NCI-H187 (cell line): ENCODE measurements at places on chromosomes 2 and 18.

DNA sequence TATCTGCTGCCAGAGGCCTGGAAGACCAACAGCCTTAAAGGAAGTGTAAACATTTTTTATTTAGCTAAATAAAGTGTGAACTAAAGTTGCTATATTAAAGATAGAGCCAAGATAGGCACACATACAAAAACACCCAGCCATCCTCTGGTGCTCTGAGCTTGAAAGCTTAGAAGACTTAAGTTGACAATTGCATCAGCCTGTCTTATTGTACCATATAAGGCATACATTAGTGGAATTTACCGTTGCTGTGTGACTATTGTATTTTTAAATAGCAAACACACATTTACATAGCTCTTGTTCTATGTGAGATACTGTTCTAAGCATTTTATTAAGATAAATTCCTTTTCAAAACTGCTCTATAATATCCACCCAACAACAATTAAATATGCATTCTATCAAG is 736.6 kb upstream of the ZEB2 start:
- DNase-seq: no peak

DNA sequence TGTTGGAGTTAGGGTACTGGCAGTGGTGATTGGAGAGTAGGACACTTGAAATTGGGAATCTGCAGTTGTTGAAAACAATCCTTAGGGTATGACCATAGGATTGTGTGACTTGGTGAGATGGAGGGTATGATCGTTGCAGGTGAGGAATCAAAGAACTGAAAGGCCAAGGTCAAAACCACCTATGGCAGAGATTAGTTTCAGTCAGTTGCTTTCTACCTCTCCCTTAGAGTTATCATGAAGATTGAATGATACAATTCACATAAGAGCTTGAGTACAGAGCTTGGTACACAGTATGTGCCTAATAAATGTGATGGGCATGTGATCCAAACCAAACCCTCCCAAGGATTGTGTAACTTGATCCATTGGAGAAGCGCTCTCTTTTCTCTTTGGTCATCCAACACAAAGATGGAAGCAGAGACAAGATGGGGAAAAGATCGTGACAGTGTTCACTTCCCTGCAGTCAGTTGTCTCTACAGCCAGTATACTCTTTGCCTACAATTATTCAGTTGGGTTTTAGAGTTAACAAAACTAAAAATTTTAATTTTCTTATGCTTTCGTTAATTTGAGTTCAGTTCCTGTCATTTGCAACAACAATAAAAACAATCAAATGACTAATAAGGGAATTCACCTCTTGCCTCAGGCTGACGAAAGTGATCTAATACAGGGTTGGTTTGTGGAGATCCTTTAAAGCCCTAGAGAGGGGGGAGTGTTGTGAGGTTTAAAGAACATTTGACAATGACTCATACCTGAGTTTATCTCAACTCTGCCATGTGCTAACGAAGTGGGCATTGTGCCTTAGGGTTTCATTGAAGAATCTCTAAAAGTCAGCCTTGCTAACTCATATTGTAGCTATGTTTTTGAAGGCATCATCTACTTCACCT is 14.8 kb upstream of the SMAD2 start:
- no peak for DNase-seq

DNA sequence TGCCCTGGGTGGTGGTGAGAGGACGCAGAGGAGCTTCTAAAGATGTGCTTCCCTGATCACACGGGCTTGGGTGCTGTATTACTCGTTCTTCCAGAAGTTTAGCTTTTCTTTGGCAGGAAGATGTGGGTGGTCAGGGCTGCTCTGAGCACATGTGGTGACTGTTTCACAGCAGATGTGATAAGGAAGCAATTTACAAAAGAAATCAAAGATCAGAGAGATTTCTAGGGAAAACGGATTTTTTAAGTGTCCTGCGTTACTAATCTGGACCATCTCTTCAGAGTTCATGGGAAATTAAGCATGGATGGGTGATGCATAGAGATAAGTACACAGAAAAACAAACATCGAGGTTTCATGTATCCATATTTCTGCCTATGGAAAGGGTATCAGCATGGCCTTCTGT is 99.4 kb downstream of the WDSUB1 start:
- DNase-seq: no peak

- DNase-seq: no peak
Measured at GRCh38 chr2:204971206-204971907, 426.1 kb downstream of the PARD3B start.

DNA sequence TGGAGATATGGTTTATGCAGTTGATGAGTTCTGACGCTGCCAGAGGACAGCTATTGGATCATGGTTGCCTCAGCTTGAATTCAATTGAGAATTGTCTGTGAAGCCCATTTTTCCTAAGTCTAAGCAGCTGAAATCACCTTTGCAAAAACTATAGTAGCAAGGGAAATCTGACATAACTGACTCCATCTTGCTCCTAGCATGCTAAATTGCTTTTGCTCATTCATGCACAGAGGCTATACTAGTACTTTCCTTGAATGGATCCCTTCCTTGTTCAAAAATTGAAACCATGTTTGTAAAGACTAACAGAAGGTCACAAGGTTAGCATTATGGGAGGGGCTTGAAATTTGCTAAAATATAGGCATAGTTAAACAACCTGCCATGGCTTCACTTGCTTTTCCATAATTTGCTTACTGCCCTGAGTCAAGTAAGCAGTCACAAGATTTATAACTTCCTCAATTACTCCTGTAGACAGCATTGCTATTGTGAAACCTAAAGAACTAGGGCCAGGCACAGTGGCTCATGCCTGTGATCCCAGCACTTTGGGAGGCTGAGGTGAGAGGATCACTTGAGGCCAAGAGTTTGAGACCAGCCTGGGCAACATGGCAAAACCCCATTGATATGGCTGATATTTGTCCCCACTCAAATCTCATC is 41.2 kb downstream of the CHRNA1 start:
- DNase-seq: no peak

- no peak for DNase-seq
Measured at GRCh38 chr2:165601928-165602521, 132.5 kb downstream of the CSRNP3 start.

DNA sequence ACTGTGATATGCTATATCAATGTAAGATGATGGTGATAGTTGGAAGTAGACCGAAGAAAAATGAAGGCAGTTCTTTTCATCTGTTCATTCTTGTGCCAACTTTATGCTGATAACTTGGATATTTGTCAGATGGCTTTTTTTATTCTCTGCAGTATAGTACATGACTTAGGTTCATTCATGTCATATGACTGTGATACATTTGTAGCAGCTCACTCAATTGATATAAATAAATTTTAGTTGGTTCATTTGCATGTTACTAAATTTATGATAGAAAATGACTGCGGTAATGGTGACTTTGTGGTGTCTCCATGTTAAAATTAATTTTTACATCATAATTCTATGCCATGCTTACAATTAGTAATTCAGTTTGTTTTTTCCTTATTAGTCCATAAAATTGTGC is 7.1 kb downstream of the UBXN2A start:
- DNase-seq: no peak
